HuH-7.5 (cell line): ENCODE measurements at places on chromosomes 11 and 22.

- no peak for DNase-seq
Measured at GRCh38 chr11:3849297-3849874, 6.1 kb upstream of the STIM1 start.

DNA sequence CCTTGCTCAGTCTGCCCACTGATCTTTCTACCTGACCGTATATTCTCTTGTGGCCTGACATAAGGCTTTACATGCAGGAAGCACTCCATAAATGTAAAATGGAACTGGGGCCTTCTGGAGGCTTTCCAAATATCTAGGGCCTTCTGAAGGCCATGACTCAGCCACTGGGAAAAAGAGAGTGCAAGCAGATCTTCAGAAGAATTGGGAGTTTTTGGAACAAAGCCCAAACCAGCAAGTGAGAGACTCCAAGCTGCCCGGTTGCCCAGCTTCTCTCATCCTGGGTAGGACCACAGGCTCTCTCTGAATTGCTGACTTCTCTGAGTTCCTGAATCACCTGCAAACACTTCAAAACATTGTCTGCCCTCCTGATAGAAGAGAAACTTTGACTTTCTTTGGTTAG lies 107.9 kb upstream of the BMAL1 start:
- no peak for DNase-seq

GRCh38 chr11:77191429-77191822 lies 63.4 kb downstream of the MYO7A start:
- no peak for DNase-seq

DNA sequence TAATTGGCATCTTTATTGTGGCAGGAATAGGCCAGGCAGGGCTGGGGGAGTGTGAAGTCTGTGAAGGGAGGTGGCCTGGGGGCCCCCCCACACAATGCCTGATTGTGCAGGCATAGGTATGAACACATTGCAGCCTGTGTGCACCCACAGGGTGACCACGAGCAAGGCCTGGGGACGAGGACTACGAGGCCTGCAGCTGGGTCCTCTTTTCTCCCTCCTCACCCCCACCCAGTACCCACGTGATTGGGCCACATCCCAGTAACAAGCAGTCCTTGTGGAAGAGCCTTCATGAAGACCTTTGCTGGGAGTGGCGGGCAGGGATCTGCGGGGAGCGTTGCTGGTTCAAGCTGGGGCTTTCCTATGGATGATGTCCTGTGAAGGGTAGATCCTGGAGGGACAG lies 29.3 kb downstream of the ZBTB16 start:
- no peak for DNase-seq

DNA sequence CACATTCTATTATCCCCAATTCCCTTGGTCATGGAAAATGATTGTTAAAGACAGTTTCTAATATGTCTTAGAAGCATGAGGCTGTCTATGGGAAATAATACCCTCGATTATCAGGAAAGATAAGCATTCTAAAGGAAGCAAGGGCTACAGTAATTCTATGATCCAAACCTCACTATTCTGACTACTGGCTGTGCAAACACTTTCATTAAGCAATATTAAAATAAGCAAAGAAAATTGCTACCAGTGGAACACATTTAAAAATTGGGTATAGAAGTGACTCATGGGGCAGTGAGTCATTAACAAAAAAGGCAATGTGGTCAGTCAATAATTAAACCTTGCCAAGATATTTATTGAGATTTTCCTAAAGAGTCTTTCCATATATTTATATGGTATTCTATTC lies 1415.2 kb upstream of the TENM4 start:
- no peak for DNase-seq

DNA sequence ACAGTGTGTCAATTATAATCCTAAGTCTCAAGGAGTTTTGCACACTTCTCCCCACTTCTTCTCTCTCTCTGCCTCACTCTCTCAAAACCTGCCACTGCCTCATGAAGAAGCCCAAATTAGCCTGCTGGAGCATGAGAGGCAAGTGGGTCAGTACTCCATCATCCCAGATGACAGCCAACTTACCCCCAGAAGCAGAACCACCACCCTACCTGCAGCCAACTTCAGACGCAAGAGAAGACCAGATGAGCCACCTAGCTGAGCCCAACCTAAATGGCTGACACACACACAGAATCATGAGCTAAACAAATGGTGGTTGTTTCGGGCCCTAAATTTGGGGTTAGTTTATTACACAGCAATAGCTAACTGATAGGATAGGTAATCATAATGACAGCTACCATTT lies 61.2 kb downstream of the CD82 start:
- DNase-seq, result no peak

- DNase-seq, result no peak
Measured at GRCh38 chr22:29330753-29331152, 15.3 kb upstream of the RASL10A start.

- DNase-seq, result no peak
Measured at GRCh38 chr11:121650351-121651256, 197.8 kb upstream of the SORL1-AS1 start.

- no peak for DNase-seq
Measured at GRCh38 chr11:112470355-112470754, 209.7 kb upstream of the PLET1 start.

DNA sequence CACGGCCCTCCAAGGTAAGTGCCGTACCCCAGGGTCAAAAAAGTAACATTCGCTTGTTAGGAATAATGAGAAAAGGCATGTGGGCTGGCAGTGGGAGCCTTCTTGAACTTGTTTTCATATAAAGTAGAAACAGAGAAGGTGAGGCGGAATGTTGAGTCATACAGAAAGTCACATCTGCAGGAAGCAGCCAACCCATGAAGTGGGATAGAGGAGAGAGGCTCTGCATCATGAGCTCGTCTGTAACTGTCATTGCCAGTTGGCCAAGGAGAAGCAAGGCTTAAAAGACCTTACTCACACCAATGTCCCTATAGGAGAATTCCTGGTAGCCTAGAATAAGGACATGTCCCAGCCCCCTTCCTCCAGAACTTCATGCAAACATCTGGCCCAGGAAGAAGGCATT lies 253.3 kb downstream of the BUD13 start:
- no peak for DNase-seq

DNA sequence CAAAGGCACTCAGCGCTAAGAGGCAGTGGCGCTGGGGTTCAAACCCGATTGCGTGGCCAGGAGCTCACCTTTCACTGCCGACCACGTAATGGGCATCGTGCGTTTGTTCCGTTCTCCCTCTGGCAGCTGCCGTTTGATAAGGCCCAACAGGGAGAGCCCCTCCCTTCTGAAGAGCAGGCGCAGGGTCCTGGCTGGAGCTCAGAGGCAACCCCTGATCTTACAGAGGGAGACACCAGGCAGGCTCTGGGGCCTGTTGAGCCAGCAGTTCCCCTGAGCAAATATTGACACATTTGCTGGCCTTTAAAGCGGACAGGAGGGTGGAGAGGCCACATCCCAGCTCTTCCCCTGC lies 11.7 kb upstream of the C1QTNF6 start:
- peak; percentile 76 for DNase-seq
